ENCODE measurements at places on chromosomes 2 and 18.

DNA sequence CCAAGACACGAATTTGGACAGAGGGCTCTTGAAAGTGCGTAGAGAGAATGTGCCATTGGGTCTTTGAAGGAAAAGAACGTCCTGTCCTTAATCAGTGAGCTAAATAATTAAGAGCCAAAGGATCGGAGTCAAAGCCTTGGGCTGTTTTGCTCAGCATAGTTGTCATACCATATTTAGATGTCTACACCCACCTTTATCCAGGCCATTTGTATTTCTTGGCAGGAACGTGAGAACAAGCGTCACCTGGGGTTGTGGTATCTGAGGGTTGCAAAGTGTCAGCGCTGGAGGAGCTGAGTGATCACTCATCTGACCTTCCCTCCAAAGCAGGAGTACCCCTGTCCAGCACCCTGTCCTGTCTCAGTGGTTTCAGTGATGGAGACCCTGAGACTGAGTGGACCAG, 4.5 kb downstream of the LPIN1 start:
- no peak for DNase-seq

DNA sequence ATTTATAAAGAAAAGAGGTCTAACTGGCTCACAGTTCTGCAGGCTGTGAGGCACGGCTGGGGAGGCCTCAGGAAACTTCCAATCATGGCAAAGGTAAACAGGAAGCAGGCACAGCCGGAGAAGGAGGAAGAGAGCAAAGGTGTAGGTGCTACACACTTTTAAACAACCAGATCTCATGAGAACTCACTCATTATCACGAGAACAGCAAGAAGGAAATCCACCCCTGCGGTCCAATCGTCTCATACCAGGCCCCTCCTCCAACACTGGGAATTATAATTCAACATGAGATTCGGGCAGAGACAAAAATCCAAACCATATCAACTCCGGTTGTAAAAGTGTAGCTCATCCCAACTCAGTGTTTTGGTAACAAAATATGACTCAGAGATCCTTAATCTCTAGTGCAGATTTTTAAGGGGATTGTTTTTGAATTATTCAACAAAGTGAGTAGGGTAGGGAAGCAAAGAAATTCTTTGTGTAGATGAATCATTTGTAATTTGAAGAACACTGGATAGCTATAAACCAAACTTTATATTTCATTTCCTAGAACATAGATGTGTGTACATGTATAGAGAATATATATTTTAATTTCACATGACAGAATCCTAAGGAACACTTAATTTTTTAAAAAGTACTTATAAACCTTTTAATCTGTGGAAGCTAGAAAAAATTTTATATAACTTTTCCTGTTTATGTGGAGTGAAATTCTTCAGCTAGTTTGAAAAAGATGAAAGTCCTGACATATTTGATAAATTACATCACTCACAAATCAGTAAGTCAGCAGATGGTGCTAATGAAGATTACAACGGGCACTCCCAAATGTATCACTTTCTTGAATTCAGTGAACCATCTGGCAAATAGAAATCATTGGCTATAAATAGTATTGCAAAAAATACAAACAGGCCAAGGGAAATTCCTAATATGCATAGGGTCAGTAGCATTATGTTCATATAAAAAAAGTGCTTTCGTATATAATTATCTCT, 130.1 kb downstream of the OLA1 start:
- DNase-seq, result no peak

GRCh38 chr2:204027091-204027490, 90.5 kb downstream of the ICOS start:
- DNase-seq, result no peak

GRCh38 chr2:238716171-238716570, 131.7 kb upstream of the TWIST2 start:
- no peak for DNase-seq

GRCh38 chr2:43051338-43051737, 175.1 kb downstream of the ZFP36L2 start:
- DNase-seq, result no peak

GRCh38 chr18:50315100-50315871, 27.8 kb upstream of the CXXC1 start:
- no peak for DNase-seq

- no peak for DNase-seq
These were observed 18.8 kb downstream of the TEX44 start for GRCh38 chr2:231611273-231612108.

DNA sequence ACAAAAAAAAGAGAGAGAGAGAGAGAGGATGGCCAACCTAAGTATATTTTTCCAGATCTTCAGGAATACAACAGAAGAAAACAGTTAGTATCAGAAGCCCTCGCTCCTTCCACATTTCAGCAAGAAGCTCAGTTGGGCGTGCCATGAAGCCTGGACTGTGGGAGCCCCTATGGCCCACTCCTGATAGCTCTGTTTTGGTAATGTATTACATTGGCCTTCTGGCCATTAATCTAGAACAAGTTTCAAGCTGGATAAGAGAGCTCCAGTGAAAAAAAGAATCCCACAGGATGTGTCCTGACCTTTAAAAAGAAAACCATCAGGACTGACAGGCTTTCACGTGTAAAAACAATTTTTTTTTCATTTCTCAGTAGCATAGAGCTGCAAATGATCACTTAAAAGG, 197.9 kb downstream of the ICOS start:
- no peak for DNase-seq

- DNase-seq, result no peak
These were observed 86.3 kb downstream of the SPIRE1 start for GRCh38 chr18:12571630-12572029.

DNA sequence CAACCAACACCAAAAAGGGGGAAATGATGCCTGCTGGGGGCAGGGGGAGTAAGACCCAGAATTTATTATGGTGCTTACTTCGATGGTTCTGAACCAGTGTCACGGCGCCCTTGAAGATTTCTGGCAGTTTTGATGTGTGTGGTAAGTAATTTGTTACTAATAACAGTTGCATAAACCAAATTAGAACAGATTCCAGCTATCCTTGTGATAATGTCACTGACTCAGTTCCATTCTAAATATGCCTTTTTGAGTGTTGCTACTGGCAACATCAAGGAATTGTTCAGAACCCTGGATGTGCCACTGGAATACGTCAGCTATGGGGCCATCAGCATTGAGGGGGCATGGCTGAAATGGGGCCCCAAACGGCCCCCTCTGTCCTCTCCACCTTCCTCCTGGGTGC, 11.6 kb downstream of the SAG start:
- no peak for DNase-seq

DNA sequence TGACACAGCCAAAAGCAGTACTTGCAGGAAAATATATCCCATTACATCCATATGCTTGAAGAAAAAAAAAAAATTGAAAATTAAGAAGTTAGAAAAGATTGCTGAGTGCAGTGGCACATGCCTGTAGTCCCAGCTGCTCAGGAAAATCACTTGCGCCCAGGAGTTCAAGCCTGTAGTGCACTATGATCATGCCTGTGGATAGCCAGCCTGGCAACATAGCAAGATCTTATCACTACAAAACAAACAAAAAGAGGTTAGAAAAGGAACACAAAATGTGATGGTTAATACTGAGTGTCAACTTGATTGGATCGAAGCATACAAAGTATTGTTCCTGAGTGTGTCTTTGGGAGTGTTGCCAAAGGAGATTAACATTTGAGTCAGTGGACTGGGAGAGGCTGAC, 361.9 kb downstream of the NYAP2 start:
- DNase-seq, result no peak

DNA sequence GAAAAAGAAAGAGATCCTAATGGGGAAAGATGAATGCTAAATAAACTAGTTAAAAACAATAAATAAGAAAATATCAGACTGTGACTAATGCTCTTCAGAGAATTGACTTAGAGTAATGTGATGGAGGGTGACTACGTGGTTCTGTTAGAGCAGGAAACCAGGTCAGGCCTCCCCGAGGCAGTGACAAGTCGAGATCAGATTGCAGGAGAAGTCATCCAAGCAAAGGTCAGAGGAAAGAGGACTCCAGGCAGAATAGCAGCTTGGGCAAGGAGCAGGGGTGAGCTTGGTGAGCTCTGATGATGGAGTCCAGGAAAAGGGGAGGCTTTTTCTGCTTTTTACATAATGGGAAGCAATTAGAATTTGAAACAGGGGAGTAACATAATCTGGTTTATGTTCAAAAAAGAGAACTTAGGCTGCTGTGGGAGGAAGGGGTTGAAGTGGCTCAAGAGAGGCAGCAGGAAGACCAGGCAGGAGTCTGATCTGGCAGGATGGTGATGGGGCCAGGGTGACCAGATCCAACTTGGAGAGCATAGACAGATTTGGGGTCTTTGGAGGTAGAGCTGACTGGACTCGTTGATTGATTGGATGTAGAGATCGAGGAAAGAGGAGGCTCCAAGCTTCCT, 27.3 kb upstream of the ITGB6 start:
- no peak for DNase-seq

- DNase-seq, result no peak
These were observed 238.2 kb downstream of the OSR1 start for GRCh38 chr2:19120181-19120580.

- no peak for DNase-seq
These were observed 20.7 kb downstream of the FARP2 start for GRCh38 chr2:241376808-241377207.

GRCh38 chr2:128769457-128770142, 450.9 kb upstream of the HS6ST1 start:
- DNase-seq, result no peak

GRCh38 chr2:77796397-77796796, 274.2 kb upstream of the LRRTM4 start:
- no peak for DNase-seq

GRCh38 chr2:174631009-174631981, 33.7 kb upstream of the WIPF1 start:
- no peak for DNase-seq

DNA sequence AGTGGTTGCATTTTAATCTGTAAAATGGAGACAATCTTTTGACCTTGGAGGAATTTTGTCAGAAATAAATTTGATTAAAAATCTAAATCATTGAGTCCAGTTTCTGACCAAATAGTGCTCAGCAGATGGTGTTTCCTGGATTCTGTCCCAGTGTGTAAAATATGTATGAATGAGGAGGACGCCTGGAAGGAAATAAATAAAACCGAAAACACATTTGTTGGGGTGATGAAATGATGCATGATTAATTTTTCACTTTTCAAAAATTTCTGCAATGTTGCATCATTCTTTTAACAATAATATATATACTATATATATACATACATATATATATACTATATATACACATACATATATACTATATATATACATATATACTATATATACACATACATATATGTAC, 261.1 kb upstream of the TRIB2 start:
- no peak for DNase-seq

- DNase-seq, result no peak
These were observed 380.8 kb upstream of the ACVR2A start for GRCh38 chr2:147463881-147464520.

DNA sequence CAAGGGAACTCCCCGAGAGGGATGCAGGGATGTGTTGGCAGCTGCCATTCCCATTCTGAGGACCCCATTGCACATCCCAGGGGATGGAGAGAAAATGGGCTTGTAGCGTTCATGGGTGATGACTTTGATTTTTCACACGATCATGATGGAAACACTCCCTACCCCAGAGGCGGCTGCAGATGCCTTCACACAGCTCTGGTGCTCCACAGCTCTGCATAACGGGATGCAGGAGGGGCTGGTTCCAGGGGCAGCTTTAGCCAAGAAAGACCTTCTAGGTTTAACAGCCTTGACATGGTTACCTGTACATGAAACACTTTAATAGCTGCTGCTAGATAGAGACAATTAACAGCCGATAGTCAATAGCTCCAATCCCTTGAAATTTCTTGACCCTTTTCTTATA, 88.7 kb downstream of the TPO start:
- no peak for DNase-seq

DNA sequence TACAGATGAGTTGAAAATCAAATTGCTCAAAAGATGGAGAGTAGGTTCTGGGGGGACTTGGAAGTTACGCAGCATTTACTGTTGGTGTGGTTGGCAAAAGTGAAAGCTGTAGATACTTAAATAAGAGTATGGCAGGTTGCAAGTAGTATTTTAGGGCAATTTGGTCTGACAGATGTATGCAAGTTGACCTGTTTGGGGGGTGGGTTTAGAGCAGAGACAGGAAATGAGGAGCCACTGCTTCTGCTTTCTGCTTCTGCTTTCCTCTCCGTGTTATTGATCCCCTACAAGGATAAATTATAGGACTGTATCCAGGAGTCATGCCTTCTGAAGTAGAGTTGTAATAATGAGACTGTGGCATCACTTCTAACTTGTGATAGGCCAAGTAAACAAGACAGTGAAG, 71.2 kb downstream of the EPAS1 start:
- no peak for DNase-seq

DNA sequence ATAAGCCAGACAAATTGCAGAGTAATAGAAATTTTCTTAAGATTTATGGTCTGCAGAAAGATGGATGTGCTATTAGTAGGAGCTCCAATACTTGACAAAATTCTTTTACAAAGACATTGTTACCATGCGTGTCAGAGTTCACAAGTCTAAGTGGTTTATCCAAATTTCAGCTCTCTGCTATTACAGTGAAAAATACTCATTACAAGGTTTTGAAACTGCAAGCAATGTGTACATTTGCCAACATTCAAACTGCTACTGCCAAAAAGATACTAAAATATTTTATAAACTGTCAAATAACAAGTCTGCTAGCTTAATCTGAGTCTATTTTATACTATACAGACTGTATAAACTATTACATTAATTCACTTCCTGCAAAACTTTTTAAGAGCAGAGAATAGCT, 1341.5 kb upstream of the ACVR2A start:
- no peak for DNase-seq

GRCh38 chr2:52931660-52932059, 835.9 kb upstream of the CHAC2 start:
- DNase-seq, result no peak

- no peak for DNase-seq
These were observed 36.9 kb downstream of the RPL37A start for GRCh38 chr2:216535454-216535995.

GRCh38 chr2:158973116-158973956, 4.9 kb downstream of the TANC1 start:
- DNase-seq, result no peak

- DNase-seq, result no peak
These were observed 10.6 kb upstream of the MOCOS start for GRCh38 chr18:36176711-36177110.

GRCh38 chr2:30486655-30487054, 39.6 kb downstream of the LCLAT1 start:
- DNase-seq, result no peak

- DNase-seq, result no peak
These were observed 134.5 kb upstream of the PKDCC start for GRCh38 chr2:41913311-41913710.

All from anterior cingulate cortex (tissue), 58 donors.